ENCODE measurements at places on chromosomes 1 and 21.

DNA sequence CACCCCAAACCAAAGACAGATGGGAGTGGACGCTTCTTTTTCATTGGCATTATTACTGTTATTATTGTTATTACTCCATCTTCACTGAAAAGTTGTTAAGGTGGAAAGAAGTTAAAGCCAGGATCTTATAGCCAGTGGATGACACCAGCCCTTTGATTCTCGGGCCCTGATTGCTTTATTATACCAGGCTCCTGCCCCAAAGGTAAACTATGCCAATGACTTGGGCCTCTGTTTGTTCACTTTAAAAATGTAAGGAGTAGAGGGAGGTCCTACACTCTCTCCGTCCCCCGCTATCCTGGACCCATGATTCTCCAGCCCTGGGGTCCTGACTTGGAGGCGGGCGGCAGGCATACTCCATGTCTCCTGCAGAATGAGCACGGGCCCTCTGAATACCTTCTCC is 106.8 kb downstream of the TOMM20 start:
- no peak for DNase-seq

- DNase-seq, result no peak
Observed at GRCh38 chr1:18058206-18058921, 49.2 kb upstream of the IGSF21 start.

- no peak for DNase-seq
Observed at GRCh38 chr1:30744060-30744756, 13.4 kb downstream of the LAPTM5 start.

- DNase-seq, result no peak
Observed at GRCh38 chr1:116855191-116855619, 54.5 kb upstream of the PTGFRN start.

- DNase-seq, result no peak
Observed at GRCh38 chr1:54070171-54070837, 16.9 kb downstream of the TCEANC2 start.

DNA sequence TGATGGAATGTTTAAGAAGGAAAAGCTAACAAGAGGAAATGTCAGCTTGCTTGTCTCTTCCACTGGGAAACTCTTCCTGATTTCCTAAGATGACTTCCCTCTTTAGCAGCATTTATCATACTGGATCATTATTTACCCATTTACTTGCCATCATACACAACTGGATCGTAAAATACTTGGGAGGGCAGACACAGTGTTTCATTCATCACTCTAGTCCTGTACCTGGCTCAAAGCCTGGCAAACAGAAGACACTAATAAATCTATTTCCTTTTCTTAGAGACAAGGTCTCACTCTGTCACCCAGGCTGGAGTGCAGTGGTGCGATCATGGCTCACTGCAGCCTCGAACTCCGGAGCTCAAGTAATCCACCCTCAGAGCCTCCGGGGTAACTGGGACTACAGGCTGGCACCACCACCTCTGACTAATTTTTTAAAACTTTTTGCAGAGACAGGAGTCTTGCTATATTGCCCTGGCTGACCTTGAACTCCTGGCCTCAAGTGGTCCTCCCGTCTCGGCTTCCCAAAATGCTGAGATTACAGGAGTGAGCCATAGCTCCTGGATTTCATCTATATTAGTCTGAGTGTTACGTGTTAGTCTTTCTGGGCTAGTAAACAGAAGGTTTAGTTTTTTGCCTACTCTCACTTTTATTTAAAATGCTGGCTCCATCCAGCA is 574.6 kb downstream of the SMYD3 start:
- DNase-seq, result no peak

GRCh38 chr21:41589131-41589530 is 81.2 kb upstream of the TMPRSS2 start:
- no peak for DNase-seq

GRCh38 chr21:40671716-40672115 is 175.2 kb downstream of the DSCAM start:
- DNase-seq, result no peak

GRCh38 chr1:11441211-11441952 is 37.6 kb upstream of the DISP3 start:
- DNase-seq, result no peak

- no peak for DNase-seq
Observed at GRCh38 chr1:53681977-53682685, 56.8 kb downstream of the GLIS1 start.

GRCh38 chr1:24878775-24879742 is 51.0 kb downstream of the RUNX3 start:
- no peak for DNase-seq

- DNase-seq, result no peak
Observed at GRCh38 chr1:51558375-51558924, 39.4 kb upstream of the EPS15 start.

GRCh38 chr1:116457946-116458604 is 85.0 kb downstream of the ATP1A1 start:
- no peak for DNase-seq

DNA sequence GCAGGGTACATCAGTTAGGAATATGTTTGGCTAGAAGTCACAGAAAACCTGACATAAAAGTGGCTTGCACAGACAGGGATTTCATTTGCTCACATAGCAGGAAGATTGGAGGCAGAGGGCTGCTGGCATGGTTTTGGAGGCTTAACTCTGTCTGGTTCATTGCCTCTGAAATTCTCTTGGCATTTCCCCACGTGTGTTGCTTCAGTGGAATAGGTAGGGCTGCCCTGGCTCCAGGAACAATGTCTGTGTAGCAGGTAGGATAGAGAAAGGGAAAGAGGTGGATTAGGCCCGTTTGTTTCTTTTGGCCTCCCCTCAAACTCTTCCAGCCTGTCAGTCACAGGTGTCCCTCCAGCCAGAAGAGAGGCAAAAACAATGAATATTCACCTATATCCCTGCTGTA is 20.5 kb upstream of the SIPA1L2 start:
- no peak for DNase-seq

DNA sequence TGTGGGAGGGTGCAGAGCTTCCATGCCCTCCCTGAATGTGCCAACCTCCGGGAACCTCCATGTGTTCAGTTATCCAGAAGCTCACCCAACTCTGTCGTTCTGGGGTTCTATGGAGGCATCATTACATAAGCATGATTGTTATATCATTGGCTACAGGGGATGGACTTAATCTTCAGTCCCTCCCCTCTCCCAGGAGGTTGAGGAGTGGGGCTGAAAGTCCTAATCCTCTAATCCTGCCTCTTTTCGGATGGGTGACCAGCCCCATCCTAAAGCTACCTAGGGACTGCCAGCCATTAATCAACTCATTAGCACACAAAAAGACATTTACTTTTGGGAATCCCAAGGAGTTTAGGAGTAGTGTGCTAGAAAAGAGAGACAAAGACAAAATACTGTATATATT is 32.0 kb upstream of the PSEN2 start:
- no peak for DNase-seq

GRCh38 chr1:198809247-198809646 is 170.4 kb downstream of the PTPRC start:
- no peak for DNase-seq

- DNase-seq, result no peak
Observed at GRCh38 chr1:22800629-22801028, 90.0 kb downstream of the EPHB2 start.

DNA sequence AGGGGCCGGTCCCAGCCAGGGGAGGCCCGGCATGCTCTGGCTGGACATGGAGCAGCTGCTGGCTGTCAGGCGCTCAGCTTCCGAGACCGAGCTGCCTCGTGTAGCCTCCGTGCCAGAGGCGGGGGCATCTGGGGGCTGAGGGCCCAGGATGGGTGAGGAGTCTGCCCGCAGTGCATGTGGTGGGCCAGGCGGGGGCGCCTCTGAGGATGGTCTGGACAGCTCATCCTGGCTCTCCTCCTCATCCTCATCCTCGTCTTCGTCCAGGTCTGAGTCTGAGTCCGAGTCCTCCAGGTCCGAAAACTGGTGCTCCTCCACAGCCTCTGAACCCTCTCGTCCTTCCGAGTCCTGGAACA is 28.9 kb upstream of the EDN2 start:
- no peak for DNase-seq

DNA sequence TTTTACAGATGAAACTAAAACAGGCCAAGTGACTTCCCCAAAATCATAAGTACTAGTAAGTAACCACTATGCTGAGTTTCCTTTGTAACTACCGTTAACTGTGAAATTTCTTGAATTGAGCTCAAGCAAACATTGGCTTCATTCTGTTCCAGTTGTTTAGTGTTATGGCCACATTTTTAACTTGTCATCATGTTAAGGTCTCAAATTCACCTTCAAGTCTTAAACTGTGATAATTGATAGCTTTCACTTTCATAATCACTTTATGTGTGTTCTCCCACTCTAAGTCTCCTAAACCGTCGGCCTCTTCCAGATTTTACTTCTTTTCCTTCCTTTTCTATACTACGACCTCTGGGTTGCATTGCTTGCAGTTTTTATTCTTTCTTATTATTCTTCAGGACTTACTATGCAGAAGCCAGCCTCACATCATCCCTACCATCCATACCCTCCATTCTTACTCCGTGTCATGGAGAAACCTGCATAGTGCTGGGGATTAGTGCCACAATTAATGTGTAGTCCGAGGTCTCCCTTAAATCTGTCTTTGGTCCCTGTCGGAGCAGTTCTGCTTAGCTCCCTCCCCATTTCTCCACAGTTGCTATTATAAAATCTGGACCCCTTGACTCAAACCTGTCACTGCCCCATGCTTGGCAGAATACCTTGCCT is 5.8 kb downstream of the KIF1B start:
- no peak for DNase-seq

DNA sequence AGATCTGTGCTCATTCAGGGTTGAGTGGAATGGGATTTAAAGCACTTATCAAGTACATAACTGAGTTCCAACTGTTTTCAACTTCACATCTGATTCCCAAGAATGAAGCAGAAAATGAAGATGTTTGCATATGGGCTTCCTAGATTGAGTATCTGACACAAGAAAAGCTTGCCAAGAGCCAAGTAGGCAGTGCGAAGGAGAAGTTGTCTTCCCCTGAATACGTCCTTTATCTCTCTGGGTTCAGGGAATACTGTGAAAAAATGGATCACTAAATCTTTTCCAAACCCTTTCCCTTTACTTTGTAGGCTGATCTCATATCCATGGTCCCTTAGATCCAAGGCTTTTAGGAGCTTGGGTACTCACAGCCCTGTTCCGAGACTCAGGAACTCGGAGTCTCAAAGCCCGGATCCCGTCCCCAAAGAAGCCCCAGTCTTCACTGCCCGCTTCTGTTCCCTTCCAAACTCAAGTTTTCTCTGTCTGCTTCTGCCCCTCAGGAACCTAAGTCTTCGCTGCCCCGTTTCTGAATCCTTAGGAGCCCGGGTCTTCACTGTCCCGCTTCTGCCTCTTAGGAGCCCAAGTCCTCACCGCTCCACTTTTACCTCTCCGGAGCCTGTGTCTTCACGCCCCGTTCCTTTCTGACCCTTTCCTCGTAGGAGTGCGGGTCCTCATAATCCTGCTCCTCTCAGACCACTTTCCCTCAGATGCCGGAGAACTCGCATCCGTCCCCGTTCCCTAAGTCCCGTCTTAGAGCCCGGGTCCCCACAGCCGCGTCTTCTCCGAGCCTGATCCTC is 616 bp downstream of the TAF12 start:
- DNase-seq, result no peak

DNA sequence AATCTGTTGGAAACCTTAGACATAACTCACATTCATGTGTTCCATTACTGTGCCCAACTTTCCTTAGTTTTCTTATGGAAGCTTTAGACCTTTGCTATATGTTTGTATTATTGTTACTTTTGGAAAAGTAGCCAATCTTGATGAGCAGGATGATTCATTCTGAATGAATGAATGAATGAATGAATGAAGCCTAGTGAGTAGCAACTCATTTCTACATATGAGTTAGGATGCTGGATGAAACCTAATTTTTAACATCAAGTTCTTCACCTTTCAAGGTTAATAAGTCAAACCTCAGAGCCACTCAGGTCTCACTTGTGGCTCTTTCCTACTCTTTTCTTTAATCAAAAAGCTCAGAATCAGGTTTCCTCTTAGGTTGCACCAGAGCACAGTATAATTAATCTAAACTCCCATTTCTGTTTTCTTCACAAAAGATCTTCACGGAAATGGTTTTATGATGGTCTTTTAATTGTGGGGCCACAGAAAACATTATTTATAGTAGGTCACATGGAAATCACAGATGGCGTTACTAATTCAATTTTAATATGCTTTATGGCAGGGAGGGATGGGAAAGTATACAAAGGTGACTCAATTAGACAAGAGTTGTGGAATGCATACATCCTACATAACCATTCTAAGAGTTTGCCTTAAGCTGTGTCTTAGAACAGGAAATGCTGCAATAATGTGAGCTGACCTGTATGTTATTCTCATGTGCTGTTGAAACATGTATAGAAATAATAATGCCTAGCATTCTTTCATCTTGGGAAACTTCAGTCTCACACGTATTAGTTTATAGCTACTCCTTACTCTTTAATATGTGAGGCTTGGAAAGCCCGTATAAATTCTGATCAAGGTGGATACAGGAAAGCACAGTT is 4.5 kb upstream of the DDX59 start:
- no peak for DNase-seq

DNA sequence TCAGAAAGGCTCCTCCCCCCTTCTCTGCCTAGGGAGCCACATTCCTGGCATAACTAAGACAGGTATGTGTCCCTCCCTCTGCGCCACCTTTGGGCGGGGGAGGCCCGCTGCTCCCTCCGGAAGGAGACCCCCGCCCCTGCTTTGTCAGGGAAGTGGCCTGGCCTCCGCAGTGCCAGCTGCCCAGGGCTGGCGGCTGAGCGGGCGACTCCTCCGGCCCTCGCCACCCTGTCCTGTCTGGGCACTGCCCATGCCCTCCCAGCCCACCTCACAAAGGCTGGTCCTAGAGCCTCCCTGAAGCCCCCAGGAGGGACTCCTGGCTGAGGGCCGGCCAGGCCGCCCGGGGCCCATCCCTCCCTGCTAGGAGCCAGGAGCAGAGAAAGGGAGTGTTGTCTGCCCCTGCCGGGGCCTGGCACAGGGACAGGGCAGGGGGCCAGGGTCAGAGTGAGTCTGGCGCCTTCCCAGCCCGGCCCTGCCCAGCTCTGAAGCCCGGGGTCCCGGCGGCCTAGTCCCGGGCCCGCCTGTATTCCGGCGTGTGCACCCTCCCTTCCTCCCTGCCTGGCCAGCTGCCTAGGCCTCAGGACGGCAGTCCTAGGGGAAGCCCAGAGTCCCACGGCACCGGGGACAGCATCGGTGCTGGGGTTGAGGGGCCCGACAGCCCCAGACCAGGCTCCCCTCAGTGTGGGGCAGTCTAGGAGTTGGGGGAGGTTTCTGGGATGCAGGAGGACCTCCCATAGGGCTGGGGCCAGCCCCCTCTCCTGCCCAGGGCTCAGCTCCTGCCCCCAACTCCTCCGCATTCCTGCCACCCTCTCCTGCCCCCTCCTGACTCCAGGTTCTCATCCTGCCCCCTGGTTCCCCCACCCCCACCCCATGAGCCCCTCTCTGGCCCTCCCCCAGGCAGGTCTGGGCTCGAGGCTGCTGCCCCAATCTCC is 5.1 kb downstream of the AGRN start:
- no peak for DNase-seq

- no peak for DNase-seq
Observed at GRCh38 chr1:196155586-196155985, 452.7 kb downstream of the KCNT2 start.
